ENCODE measurements at places on chromosomes 12 and 14. TPM values are rescaled to one million over a fixed set of nuclear protein-coding genes. Genes with fewer than 3 reads are reported as not detected.

Gene PPP1R1A
- total RNA-seq: 10.6 TPM

Gene RFLNA
- 7.7 TPM for total RNA-seq

Gene HIP1R
- 88.0 TPM for total RNA-seq

Gene PTCSC3
- not detected for total RNA-seq

Gene PARP11
- total RNA-seq: 11.4 TPM

Gene C12orf50
- not detected for total RNA-seq

Gene FLVCR2
- 2.9 TPM for total RNA-seq

Gene ACSM4
- total RNA-seq: not detected

Gene TTLL5
- 35.1 TPM for total RNA-seq

Gene IKBIP
- total RNA-seq: 9.4 TPM

Gene C12orf60
- 1.6 TPM for total RNA-seq

Gene GUCY2C
- under 0.01 TPM for total RNA-seq

Gene PAH
- total RNA-seq: 0.82 TPM

Gene IL22
- total RNA-seq: not detected

- no peak for DNase-seq
Observed at GRCh38 chr14:70282666-70283065, 76.8 kb downstream of the COX16 start.

GRCh38 chr14:55128386-55129085 lies 516 bp upstream of the LGALS3 start:
- DNase-seq: no peak

DNA sequence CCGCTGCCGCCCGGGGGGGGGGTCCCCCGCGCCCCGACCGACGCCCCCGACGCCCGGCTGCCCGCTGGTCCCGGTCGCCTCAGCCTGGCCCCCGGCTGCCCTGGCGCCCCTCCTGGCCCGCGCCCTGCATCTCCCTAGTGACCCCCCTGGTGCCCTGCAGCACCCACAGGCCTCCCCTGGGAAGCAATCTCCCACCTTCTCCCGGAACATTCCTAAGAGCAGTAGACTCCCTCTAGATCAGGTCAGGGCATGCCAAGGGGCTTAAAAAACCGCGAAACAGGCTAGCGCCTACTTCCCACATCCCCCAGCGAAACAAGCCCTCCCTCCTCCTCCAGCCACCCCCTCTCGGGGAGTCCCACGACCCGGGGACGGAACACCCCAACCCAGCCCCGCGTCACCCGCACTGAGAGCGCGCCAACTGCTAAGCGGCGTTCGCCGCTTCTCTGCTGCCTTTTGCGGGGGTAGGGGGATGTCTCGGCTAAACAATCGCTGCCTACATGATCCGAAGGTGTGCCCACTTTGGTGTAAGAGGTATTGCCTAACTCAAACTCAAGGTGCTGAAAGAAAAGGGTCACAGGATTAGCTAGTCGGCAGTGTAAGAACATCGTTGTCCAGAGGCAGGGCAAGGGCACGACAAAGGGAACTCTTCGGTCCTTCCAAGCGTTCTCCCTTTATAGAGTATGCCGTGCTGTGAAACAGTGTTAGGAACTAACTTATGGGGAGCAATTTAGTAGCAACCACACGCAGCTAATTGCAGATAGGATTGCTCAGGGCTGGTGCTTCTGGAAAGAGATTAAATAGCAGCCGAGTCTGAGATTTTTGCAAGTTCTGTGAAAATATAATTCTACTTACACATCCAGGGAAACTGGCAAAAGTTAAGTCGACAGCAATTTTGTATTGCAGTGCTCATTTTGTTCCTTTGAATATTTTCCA lies 619 bp upstream of the NTN4 start:
- DNase-seq: no peak

DNA sequence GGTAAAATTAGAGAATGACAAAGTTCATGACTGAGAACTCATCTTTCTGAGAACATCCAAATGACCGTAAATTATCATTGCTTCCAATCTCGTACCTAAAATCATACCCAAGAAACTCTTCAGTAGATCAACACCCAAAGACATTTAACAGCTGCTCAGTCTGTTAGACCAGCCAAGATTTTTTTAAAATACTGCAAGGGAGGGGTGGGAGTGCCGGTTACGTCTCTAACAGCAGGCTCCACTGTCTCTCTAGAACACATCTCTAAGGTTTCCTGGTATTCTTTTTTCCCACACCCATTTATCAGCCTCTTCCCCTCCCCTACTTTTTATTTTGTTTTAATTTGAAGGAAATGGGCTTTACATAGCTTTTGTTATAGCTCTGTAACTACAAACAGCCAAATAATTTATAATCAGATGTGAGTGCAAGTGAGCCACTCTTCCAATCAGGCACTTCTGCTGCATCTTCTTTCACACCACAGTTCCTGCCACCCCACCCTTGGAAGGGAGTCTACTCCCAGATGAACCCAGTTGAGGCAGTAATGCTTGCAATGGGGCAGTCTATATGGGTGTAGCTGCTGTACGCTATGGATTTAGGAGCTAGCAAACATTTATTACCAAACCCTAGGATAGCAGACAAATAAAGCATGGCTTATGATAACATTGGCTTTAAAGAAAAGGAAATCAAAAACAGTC lies 21.9 kb downstream of the PTPRB start:
- DNase-seq: no peak

DNA sequence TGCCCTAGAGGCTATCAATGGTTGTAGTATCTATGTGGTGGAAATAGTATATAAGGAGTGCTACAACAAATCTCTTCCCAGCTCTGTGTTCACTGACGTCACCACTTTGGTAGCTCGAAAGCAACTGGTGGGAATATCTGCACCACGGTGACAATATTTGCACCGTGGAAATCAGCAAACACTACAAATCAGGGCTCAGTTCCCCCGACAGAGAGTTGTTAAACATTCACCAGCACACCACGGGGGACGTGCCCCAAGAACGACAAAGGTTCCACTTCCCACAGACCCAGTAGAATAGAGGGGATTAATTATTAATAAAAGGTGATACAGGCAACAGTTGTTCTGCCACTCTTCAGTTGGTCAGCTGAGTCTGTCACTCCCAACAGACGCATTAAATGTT lies 98.4 kb downstream of the CCDC60 start:
- DNase-seq: no peak

DNA sequence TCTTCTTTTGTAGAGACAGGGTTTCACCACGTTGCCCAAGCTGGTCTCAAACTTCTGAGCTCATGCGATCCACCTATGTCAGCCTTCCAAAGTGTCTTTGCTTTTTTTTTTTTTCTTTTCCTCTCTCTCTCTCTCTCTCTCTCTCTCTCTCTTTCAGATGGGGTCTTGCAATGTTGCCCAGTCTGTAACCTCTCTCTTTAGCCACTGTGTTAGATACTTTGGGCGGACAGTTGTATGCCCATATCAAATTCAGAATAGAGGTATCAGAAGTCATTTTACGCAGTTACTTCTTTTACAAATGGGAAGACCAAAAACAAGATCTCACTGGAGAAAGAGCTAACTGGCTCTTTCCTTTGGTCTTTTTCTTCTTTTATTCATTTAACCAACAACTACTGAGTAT lies 6.7 kb downstream of the HEBP1 start:
- no peak for DNase-seq

DNA sequence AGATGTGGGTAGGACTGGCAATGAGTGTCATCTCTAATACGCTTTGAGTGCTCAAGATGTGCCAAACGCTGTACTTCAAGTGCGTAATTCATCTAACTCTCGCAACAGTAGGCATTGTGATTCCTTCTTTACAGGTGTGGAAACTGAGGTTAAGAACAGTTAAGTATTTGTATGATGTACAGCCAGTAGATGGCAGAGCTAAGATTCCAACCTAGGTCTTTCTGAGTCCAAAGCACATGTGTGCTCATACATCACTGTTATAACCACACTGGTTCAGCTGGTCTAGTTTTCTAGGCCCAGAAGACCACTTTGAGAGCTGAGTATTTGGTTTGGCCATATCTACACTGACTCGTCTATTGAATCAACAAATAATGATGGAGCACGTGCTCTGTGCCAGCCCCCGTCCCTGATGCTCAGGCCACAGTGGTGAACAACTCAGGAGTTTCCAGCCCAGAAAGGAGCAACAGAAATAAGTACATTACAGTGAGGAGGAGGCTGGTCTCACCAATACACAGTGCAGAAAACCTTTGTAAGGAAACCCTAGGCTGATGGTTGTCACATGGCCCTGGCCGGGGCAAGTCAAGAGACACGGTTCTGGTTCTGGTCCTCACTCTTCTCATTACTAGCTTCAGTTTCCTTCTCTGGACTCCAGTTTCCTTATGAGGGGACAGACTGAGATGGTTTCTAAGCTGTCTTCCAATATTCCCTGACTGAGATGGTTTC lies 69.3 kb upstream of the SCN8A start:
- DNase-seq: no peak

DNA sequence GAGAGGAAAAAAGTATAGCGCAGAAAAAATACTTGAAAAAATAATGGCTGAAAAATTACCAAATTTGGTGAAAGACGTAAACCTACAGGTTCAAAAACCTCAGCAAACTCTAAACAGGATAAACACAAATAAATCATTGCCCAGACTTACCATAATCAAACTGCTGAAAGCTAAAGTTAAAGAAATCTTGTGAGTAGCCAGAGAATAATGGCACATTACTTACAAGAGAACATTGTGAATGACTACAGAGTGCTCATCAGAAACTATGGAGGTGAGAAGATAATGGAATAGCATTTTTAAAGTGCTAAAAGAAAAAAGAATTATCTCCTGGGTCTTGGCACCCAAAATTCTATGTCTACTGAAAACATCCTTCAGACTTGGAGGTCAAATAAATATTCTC lies 36.0 kb downstream of the ATF1 start:
- DNase-seq: no peak

- peak; percentile 77 for DNase-seq
Observed at GRCh38 chr14:49692811-49693734, at the start of gene KLHDC1. KLHDC1 (plus strand) TSS chr14:49693120; CDS start chr14:49693195, 75 bp downstream.

- peak; percentile 8 for DNase-seq
Observed at GRCh38 chr12:115341442-115341841, 657.5 kb upstream of the TBX3 start.

DNA sequence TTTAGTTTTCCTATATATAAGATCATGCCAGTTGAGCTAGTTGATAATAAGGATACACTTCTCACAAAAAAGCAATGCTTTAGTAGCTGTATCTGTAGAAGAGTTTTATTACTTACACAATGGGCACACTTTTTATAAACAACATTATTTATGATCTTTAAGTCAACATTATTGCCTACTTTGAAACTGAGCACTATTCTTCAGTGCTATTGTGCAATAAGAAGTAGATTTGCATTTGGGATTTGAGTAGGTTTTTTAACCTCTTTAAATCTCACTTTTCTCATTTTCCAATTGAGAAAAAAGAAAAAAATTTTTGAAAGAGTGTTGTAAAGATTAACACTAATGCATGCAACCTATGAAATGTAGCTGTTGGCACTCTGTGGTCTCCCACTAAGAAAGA lies 1198.3 kb downstream of the GALC start:
- no peak for DNase-seq

- no peak for DNase-seq
Observed at GRCh38 chr12:3106579-3106978, 29.4 kb downstream of the TSPAN9 start.

DNA sequence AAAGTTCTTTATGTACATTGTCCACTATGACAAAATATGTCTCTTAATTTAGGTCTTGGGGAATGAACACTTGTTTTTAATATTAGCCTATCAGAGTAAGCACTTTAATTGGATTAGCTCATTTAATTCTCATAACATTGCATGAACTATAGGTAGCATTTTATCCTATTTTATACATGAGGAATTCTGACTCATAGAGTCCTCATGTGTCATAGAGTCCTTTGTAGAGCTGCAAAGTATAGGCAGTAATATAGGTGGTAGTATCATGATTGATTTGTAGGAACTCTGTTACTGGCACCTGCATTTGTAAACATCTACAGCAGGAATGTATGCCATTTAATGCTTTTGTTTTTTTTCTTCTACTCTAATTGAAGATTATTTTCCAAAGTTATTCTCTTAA lies 96.0 kb downstream of the GPHN start:
- no peak for DNase-seq

- DNase-seq: no peak
Observed at GRCh38 chr14:53621433-53621832, 335.2 kb downstream of the BMP4 start.

GRCh38 chr12:31017535-31017934 lies 56.1 kb upstream of the DDX11 start:
- no peak for DNase-seq

GRCh38 chr12:50936821-50937530 lies 15.4 kb upstream of the HIGD1C start:
- DNase-seq: no peak

- DNase-seq: no peak
Observed at GRCh38 chr14:79197516-79197915, 1013.8 kb downstream of the DIO2 start.

DNA sequence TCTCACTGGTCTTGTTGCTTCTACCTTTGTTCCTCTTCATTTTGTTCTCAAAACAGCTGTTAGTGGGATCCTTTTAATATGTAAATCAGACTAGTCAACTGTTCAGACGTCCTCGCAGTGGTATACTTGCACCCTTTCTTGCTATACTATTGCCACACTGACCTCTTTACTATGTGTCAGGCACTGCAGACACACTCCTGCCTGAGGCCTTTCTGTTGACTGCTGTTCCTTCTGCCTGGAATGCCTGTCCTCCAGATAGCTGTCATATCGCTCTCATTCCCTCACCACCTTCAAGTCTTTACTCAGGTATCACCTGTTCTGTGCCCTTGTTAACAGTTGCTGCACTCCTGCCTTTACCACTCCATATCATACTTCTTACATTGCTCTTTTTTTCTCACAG lies 90.0 kb upstream of the TMEM263 start:
- DNase-seq: no peak

- DNase-seq: no peak
Observed at GRCh38 chr14:91221270-91221669, 23.2 kb downstream of the GPR68 start.

- no peak for DNase-seq
Observed at GRCh38 chr12:19937161-19937560, 431.2 kb upstream of the PDE3A start.

GRCh38 chr12:114302117-114302516 lies 103.8 kb downstream of the TBX5 start:
- DNase-seq: no peak

DNA sequence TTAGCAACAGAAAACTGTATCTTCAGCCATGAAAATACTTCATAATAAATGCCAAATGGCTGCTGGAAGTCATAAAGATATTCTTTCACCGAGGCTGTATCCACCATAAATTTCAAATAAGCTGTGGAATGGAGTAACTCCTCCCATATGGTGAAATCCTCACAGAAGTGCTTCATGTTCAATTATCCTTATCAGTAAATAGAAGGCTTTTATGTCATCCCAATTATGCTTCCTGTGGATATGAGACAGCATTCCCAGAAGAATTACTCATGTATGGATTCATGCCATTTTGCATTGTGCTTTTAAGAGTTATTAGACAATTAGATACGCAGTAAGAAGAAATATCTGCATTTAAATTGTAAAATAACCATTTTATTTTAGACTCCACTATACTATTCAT lies 99.0 kb downstream of the RTN1 start:
- no peak for DNase-seq

GRCh38 chr12:4984971-4985370 lies 58.7 kb upstream of the KCNA5 start:
- DNase-seq: no peak

DNA sequence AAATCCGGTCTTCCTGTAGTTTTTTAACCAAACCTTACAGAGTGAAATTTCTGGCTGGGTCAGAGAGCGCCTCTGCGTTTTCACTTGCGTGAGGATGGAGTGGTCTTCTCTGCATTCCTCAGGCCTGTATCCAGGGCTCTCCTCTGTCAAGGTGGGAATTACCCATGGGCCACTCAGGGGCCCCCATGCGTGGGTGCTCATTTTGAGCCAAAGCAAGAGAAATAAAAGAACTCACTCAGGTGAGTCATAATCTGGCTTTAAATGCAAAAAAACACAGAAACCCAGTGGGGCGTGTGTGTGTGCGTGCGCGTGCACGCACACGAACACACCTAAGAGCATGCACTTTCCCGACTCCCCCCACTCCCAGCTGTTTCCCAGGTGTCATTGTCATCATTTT lies 104.0 kb upstream of the PWP1 start:
- DNase-seq: no peak
